NK-92 treated with Interleukin-12 subunit alpha and Interleukin-12 subunit beta, amount 100 ng/mL, for 24 hours (cell line): ENCODE measurements at places on chromosomes 13 and 19.

DNA sequence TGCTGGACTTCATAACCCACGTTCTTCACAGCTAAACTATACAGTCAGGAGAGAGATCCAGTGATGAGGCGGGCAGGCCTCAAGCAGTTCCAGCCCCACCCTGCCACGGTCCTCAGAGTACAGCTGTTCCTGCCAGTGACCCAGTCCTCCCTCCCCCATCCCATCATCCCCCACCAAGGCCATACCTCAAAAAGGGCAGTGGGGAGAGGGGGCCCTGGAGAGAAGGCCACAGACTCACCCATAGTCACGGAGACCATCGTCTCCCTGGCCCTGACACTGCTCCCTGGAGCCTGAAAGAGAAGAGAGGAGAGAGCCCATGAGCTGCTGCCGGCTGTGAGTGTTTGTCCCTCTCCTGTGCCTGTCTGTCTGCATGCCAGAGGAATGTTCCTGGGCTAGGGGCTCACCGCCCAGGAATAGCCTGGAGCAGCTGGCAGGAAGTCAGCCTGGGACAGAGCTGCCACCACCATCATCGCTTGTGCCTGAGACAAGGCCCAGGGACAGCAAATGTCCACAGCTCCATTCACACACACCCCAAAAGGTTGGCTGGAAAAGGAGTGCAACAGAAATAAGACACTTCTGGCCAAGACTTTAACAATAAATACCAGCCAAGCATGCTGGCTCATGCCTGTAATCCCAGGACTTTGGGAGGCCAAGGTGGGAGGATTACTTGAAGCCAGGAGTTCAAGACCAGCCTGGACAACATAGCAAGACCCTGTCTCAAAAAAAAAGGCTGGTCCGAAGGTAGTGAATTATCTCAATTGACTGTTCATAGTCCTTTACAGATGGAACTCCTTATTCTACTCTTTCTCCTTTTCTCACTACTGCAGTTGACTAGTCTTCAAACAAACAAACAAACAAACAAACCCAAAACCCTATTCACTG is 6.4 kb downstream of the C19orf47 start:
- DNase-seq = no peak

DNA sequence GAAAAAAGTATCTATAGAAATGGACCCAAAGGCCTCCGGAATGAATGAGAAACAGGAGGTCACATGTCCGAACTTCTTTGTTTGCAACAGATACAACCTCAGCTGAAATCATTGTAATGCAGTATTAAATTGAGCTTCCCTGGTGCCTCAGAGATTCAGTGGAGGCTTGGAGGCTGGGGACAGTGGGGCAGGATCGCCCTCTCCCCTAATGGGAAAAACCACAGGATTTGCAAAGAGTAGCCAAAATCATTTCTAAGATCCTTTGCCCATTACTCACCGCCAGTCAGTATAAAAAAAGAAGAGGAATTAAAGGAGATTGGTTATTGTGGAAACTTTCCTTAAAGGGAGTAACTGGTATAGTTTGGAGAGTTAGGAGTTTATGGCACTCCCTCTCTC is 30.4 kb upstream of the IRS2 start:
- DNase-seq = no peak

- DNase-seq = no peak
Observed at GRCh38 chr19:10155839-10156238, 36.1 kb upstream of the EIF3G start.

GRCh38 chr19:3122512-3122870 is 13.3 kb upstream of the GNA15 start:
- DNase-seq = no peak

DNA sequence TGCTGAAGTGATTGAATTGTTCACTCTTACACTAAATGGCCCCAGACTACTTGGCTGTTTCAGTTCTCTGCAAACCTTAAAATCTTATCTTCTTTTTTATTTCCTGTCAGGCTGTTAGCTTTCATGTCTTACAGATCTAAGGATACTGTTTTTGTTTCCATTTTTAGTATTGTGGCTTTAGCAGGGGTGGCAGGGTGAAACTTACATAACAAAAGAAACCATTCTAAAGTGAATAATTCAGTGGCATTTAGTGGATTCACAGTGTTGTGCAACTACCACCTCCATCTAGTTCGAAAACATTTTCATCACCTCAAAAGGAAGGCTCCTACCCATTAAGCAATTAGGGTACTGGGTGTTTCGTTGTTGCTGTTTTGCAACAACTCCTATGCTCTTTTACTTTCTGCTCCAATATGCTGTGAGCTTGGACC is 19.8 kb downstream of the TMEM272 start:
- no peak for DNase-seq

DNA sequence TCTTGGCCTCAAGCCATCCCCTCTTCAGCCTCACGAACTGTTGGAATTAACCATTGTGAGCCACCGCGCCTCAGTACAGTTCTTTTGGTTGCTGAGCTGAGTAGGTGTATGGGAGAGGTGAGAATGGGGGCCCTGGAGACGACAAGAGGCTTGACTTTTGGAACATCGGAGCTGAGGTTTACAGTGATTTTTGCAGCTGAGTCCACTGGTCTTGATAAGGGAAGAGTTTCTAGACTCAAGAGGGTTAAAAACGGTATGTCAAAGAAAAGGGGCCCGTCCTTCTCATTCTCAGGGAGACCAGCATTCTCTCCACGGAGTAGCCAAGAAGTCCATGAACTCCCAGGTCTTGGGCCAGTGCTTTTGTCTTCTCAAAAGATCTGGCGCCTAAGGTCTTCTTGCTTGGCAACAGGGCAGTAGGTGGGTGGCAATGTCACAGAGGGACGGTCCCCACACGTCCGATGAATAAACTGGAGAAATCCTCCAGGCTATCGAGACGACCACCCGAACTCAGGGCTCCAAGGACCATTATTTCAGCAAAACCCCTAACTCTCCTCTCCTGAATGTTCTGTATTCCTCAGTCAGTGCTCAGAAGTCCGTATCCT is 6.4 kb upstream of the QTRT1 start:
- DNase-seq = no peak

DNA sequence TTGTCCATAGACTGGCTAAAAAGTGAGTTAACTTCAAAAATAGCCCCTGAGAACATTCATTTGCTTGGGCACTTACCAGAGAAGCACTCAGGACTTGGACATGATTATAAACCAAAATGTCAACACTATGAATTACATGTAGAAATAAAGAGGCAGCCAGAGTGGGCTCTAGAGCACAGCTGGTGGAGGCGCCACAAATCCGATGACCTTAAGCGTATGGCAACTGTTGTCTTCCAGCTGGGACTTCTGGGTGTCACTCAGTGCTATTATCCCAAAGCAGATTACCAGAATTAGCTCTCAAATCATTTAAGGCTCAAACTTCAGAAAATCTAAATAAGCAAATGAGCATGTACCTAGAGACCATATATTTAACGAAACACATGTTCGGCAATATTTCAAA is 1255.5 kb upstream of the SLC10A2 start:
- DNase-seq = no peak

GRCh38 chr19:21314676-21315075 is 14.5 kb downstream of the ZNF708 start:
- DNase-seq = no peak

DNA sequence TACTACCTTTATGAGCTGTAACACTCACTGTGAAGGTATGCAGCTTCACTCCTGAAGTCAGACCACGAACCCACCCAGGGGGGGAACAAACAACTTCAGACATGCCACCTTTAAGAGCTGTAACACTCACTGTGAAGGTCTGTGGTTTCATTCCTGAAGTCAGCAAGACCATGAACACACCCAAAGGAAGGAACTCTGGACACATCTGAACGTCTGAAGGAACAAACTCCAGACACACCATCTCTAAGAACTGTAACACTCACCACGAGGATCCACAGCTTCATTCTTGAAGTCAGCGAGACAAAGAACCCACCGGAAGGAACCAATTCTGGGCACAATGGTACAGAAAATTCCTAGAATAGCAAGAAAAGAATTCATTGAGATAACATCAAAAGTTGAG is 1796.5 kb upstream of the MIR17HG start:
- no peak for DNase-seq

GRCh38 chr13:49098771-49099512 is 121.2 kb upstream of the MLNR start:
- DNase-seq = no peak

DNA sequence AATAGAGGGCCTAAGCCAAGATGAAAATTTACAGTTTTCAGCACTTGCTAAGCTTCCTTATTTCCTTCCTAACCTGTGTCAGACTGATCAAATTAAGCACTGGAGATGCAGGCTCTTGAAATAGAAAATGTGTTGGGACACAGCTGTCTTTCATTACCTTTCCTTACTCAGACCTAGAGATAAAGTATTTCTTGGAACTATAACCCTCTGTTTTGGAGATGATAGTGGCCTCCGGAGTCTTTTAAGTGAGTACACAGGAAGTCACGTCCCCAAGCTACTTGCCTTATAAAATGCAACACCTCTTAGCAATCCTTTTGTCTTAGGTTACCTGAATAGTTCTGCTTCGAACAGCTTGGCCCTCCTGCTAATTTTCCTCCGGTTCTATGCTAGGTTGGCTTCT is 12.4 kb upstream of the AKAP11 start:
- no peak for DNase-seq

GRCh38 chr19:51417810-51418157 is 342 bp upstream of the SIGLEC10 start:
- no peak for DNase-seq
